IPS DF 6.9 (cell line): ENCODE measurements at places on chromosomes 7 and 10.

- DNase-seq = no peak
Observed at GRCh38 chr10:126036515-126036914, 140.2 kb downstream of the FANK1 start.

DNA sequence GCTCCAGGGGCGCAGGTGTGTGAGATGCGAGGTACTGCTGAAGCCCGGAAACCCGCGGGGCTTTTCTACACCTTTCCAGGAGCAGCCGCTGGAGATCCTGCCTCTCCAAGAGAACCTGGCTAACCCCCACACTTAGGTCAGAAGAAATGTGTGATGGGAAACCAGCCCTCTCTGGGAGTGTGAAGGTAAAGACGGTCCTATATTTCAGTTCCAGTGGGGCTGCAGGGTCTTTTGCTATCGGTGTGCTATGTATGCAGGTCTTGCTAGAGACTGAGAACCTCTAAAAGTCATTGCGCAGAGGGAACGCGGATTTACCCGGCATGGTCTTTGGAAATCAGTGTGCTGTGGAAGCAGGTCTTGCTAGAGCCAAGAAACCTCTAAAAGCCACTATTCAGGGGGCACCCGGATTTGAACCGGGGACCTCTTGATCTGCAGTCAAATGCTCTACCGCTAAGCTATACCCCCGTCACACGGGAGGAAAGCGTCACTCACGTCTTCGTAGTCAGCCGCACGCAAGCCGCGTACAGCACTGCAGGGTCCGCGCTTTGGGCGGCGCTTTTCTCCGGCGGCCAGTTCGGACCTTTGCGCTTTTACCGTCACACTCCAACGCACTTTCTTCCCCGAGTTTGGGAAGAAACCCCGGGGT is 46.0 kb downstream of the ZNF777 start:
- peak; percentile 88 for DNase-seq

- no peak for DNase-seq
Observed at GRCh38 chr10:92692697-92693533, 3.2 kb downstream of the HHEX start.

DNA sequence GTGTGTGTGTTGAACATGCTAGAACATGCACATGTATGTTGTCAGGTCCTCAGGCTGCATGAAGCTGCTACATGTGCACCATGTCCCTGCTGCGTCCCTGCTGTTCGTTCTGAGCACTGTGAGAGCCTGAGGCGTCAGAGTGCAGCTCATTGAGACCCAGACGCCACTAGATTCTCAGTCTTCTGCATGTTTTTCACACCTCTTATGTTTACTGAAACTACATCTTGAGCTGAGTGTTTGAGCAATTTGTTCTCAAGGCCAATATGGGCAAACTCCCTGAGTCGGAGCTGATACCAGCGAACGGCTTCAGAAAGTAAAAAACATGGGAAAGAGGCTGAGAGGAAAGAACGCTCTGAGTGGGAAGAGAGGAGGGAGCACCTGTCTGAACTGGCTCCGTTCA is 350.4 kb downstream of the PAXIP1 start:
- no peak for DNase-seq

GRCh38 chr10:59303018-59303417 is 59.3 kb downstream of the FAM13C start:
- DNase-seq = no peak

GRCh38 chr10:16440396-16441133 is 3.8 kb downstream of the PTER start:
- DNase-seq = no peak

DNA sequence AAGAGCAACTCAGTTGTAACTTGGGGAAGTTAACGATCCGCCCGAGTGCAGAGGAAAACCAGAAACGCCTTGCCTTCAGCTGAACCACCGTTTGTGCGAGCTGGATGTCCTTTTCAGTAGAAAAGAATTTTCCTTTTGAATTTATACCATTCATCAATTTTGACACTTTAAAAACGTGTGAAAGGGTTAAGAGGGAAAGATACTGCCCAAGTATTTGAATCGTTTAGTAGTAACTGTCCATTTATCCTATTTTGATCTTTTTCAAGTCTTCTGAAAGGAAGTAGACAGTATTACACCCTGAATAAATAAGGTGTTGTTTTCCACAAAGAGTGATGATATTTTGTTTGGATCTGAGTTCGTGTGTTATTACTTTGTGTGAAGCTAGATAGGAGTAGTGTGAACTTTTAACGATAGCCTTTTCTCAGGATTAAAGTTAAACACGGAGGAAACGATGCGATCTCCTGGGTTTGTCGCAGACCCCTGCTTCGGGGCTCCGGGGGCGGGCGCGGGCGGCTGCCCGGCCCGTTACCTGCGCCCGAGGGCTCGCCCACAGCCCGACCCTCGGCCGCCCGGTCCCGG is 830 bp upstream of the BMI1 start:
- DNase-seq = no peak

DNA sequence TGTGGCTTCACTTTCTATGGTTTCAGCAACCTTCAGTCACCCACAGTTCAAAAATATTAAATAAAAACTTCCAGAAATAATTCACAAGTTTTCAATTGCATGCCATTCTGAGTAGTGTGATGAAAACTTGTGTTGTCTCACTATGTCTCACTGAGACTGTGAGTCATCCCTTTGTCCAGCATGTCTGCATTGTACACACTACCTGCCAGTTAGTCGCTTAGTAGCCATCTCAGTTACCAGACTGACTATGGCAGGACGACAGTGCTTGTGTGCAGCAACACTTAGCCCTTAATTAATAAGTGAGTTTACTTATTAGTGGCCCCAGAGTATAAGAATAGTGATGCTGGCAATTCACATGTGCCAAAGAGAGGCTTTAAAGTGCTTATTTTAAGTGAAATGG is 22.5 kb downstream of the CCDC186 start:
- DNase-seq = no peak

GRCh38 chr10:33376976-33377657 is 42.6 kb upstream of the NRP1 start:
- no peak for DNase-seq

- DNase-seq = no peak
Observed at GRCh38 chr10:560314-560992, 129.0 kb downstream of the DIP2C start.

DNA sequence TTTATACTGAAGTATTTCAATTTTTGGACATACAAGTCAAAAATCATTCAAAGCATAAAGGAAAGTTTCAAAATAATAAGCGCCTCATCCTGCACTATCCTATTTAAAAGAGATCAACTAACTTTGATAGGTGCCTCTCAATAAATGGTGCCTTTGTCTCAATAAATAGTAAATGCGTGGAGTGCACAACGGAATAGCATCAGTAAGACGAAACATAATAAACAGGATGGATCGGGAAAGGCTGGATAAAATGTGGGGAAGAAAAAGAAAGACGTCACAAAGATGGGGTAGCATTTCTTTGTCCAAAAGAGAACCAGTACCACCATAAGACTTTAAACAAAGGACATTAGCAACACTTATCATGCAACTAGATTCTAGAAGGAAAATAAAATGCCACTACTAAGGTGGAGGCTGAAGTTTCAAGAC is 571 bp upstream of the PRKAR2B start:
- no peak for DNase-seq

- DNase-seq = no peak
Observed at GRCh38 chr7:55288070-55288824, 76.9 kb upstream of the LANCL2 start.

GRCh38 chr7:151993977-151994676 is 31.3 kb upstream of the GALNT11 start:
- no peak for DNase-seq

DNA sequence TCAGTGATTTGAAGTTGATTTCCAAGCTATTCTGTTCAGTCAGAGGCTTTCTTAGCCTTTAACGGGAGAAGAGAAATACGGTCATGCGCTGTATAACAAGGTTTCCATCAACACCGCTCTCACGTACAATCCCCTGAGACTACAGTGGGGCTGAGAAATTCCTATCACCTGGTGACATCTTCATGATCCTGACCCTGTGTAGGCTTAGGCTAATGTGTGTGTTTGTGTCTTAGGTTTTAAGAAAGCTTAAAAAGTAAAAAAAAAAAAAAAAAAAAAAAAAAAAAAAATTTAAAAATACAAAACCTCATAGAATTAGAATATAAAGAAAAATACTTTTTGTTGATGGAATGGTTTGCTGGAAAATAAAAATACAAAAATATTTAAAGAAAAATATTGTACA is 1.8 kb downstream of the ZNF862 start:
- DNase-seq = no peak

- DNase-seq = no peak
Observed at GRCh38 chr10:132518572-132519381, 18.8 kb upstream of the INPP5A start.

DNA sequence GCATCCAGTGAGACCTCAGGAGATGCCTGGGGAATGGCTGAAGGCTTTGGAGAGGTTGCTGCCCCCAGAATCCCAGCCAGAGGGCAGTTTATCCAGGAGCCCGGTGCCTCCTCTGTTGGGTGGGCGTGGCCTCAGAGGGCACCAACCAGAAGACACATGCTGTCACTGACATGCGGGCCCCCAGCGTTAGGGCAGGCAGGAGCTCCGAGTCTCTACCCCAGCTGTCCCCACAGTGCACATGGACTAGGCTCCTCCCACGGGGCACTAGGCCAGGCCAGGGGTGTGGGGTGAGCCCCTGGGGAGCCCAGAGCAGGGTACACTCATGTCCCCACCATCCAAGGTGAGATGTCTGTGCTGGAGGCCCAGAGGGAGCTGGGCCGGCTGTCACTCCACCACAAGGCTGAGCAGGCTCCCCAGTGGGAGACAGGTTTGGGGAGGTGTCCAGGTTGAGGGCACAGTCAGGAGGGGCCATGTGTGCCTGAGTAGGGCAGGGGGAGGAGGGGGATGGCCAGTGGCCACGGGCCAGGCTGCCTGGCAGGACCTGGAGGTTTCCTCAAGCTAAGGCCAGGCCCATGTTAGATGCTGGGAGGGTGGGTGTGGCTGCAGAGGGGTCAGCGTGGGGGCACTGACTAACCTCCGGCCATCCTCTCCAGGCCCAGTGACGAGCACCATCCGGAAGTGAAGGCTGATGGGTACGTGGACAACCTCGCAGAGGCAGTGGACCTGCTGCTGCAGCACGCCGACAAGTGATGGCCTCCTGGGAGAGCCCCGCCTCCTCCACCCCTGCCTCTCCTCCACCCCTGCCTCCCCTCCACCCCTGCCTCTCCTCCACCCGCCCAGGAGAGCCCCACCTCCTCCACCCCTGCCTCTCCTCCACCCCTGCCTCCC is 131.3 kb downstream of the FAM53B start:
- no peak for DNase-seq

DNA sequence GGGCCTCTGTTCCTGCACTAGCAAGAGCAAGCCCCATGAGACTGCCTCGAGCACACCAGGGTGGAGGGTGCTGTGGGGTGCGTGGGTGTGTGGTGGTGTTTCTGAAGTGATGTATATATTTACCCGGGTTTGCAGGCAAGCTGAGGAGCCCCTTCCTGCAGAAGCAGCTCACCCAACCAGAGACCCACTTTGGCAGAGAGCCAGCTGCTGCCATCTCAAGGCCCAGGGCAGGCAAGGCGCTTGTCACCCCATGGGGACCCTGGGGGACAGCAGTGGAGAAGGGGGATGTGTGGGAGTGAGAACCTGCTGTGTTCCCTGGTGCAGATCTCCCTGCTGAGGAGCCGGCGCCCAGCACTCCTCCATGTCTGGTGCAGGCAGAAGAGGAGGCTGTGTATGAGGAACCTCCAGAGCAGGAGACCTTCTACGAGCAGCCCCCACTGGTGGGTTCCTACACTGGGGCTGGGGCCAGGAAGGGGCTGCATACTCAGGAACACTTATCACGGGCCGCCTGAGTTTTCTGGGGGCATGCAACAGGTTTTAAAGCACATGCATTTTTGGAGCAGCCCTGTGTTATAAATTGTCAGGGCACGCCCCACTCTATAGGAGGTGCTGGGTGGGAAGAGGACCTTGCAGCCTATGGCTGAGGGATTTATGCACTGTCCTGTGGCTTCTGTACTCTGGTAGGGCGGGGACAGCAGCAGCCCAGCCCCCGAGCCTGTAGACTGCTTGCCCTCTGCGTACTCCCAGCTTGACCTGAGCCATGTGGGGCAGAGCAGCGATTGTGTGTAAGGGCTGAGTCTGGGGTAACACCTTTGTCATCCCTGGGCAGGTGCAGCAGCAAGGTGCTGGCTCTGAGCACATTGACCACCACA is 5.9 kb downstream of the PGAM2 start:
- DNase-seq = no peak

GRCh38 chr7:73606801-73607691 is 17.3 kb downstream of the MLXIPL start:
- no peak for DNase-seq

DNA sequence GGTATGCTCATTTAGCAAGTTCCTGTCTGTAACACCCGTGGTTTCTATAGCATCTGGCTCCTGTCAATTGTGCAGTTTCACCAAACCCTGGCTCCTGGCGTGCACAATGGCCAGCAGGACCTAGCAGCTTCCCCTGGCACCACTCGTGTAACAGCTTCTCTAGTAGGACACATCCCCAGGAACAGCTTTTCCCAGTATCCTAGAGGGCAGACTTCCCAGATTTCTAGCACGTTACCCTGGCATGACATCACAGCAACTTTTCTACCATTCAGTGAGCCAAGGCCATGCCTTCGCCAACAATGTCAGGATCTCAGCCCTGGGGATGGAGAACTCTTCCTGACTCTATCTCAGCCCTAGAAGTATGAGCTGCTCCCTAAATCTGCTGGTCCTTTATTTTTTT is 6.5 kb downstream of the YME1L1 start:
- DNase-seq = no peak

- DNase-seq = no peak
Observed at GRCh38 chr10:67921065-67921464, 36.6 kb downstream of the SIRT1 start.

- peak; percentile 58 for DNase-seq
Observed at GRCh38 chr10:102072673-102073527, 7.8 kb downstream of the HPS6 start.

DNA sequence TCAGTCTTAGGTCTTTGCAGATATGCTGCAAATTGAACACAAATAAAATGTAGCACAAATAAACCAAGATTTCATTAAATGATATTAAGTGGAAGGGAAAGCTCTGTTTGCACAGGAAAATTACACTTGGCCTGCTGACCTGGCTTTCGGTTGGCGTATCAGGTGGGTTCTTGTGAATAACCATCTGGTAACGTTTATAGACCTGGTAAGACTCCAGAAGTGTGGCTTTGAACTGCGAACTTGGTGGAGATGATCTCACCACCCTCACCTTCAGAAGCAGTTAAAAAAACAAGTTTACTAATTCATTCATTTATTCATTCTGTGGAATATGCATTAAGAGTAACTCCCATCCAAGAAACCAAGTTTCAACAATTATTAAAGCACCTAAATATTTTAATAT is 28.1 kb downstream of the ATE1 start:
- DNase-seq = no peak

GRCh38 chr10:110547139-110547761 is 20.2 kb upstream of the SMC3 start:
- no peak for DNase-seq

GRCh38 chr10:28020993-28021982 is 22.4 kb upstream of the ODAD2 start:
- DNase-seq = no peak
